ENCODE measurements at places on chromosomes 12 and 14.

- no peak for DNase-seq
Measured at GRCh38 chr12:93727195-93727811, 50.1 kb downstream of the CRADD start.

DNA sequence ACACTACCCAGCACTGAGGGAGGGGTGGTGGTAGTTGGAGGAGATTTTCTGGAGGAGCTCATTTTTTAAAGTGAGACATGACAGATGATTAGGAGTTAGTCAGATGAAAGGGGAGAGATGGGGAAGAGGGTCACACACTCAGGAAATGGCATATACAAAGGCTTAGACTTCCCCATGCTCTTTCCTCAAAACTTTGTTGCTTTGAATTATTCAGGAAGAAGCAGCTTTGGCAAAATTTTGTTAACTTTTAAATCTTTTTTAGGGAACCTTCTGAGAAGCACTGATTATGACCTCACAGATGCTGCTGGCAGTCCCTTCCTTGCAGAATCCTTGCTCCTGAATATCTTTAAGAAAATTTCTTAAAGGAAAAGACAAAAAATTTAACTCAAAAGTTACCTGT is 19.8 kb downstream of the ALDH6A1 start:
- DNase-seq, result no peak

- DNase-seq, result no peak
Measured at GRCh38 chr14:82587226-82587625, 1053.6 kb upstream of the SEL1L start.

GRCh38 chr14:76352639-76353281 is 23.2 kb upstream of the ESRRB start:
- DNase-seq, result peak; percentile 34

DNA sequence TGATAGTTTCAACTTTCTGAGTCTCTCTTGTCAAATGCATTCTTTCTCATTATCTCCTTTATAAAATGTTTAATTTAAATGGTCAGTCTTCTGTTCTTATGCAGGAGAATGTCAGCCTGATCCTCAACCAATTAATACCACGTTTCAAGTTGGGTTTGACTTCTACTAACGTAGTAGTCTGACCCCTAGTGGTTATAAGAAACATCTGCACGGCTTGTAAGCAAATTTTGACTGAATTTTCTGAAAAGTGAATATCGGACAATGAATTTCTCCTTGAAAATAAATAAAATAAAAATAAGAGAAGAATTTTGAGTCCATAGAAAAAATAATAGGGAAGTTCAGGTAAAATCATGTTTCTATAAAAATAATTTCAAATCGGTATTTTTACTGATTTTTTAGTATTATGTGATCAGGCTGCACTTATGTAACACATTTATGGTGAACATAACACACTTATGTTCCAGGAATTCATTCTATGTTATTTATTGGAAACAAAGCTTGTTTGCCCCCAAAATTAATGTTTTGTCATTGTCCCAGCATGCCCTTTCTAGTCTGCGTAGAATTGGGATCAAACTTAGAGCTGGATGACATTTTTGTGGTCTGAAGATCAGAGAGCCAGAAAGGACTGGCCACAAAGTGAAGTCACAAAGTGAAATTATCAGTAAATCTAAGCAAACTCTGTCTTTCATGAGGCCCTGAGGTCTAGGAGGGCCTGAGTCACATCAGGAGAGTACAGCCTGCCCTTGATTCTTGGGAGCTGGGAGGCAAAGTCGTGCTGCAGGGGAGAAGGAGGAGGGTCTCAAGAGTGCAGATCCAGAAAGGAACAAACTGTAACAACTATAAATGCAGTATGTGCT is 101.2 kb upstream of the STXBP6 start:
- no peak for DNase-seq

DNA sequence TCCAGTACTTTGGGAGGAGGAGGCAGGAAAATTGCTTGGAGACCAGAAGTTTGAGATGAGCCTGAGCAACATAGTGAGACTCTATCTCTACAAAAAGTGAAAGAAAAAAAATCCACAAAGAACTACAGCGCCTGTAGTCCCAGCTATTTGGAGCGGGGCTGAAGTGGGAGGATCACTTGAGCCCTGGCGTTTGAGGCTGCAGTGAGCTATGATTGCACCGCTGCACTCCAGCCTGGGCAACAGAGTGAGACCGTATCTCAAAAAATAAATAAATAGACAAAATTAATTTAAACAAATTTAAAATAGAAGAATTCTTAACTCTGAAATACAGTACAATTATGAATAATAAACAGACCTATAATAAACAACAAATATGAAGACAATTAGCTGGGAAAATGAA is 40.9 kb downstream of the ATL1 start:
- DNase-seq, result no peak

DNA sequence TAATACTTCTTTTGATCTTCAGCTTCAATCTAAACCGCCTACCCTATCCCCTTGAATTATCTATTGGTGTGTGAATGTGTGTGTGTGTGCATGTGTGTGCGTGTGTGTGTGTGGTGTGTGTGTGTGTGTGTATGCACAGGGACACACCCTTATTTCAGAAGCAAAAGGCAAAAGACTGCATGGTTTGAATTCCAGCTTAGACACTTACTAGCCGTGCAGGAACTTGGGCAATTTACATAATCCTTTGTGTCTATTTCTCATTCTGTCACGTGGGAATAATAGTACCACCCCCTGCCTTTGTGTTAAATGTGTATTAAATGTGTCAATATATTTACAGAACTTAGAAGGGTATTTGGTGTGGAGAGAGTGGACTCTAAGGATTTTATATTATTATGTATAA is 251.7 kb downstream of the TMEM132C start:
- DNase-seq, result no peak

- no peak for DNase-seq
Measured at GRCh38 chr12:108115123-108116121, 13.7 kb upstream of the WSCD2 start.

DNA sequence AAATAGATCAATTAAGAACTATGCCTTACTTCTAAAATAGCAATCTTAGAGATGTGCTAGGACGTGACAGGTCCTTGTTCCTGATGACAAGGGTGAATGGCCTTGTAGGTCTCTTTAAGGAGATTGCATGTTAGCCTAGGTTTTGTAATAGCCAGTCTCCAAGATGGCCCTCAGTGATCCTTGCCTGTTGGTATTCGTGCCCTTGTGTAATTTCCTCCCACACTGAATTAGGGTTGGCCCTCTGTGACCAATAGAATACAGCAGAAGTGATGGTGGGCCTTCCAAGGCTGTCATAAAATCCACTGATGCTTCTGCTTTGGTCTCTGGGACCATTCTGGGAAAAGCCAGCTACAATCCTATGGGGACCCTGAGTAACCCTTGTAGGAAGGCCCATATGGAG is 38.2 kb upstream of the SNX6 start:
- no peak for DNase-seq

DNA sequence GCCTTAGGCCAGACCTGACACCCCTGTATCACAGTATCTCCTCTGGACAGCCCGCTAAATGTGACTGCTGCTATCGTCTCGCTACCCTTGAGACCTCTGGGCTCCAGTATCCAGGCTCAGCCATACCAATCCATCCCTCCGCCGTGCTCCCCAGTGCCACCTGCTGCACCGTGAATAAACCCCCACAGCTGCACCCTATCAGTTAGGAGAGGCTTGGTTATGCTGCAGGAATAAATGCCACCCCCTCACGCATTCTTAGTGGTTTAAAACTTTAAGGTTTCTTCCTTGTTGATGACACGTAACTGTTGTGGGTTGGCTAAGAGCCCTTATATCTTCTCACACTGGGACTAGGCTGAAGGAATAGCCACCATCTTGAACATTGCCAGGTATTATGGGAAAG is 12.1 kb downstream of the CCDC63 start:
- no peak for DNase-seq

DNA sequence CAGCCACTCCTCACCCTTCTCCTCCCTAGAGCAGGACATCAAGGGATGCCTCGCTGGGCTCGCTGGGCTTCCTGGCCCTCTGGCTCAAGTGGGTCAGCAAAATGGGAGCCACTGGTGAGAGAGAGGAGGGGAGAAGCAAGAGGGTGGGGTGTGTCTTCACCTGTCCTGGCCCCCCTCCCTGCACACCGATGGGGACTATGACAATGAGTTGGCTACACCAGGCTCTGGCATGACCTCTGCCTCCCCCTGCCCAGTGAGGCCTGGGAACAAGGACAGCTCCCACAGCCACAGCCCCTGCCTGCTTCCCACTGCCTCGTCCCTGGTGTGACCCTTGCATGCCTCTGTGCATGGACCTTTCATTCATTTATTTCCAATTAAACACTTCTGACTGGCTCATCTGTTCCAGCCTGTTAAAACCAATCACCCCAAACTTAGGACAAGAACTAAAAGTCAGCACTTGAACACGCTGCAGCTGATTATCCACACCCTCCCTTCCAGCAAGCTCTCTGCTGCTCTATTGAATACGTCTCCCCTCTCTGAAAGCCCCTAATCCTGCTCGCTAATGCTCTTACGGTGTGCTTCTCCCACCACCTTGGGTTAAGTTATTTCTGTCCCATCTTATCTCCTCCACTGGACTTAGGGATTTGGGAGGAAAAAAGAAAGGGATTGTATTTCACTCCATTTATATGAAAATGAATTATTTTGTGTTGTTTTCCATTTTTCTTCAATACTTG is 5.8 kb upstream of the PPP2R5C start:
- no peak for DNase-seq

DNA sequence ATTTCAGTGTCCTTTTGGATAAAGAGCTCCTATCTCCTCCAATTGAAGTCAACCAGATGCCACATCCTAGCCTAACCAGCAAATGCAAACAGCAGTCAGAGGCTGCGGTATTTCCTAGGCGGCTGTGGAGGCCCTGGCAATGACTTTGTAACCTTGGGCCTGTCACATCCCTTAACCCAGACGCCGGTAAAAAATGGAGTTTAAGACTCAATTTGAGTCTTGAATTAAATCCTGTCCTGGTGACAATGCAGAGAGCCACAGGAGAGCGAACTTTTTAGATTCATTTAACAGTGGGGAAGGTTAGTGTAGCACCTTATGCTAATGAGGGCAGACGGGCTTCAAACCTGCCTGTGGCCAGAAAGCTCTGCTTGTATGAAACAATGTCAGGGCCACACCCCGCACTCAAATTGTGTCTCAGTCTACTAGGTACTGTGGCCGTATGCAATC is 1.3 kb downstream of the C12orf75 start:
- no peak for DNase-seq

DNA sequence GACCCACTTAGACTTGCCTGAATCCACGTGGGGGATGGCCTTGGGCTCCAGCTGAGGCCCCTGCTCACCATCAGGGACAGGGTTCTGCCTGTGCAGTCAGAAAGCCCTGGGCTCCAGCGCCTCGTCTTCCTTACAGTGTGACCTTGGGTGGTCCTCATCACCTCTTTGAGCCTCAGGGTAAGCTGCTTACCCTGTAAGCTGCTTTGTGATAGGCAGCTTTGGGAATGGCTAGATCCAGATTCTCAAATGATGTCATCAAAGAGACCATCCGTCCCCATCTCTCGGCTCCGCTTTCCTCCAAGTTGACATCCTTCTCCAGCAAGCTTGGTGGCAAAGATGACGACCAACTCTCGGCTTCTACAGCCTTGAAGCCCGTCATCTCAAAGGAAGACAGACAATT is 127.0 kb downstream of the ADCK1 start:
- no peak for DNase-seq

GRCh38 chr14:45267071-45267470 is 14.1 kb upstream of the MIS18BP1 start:
- DNase-seq, result no peak

DNA sequence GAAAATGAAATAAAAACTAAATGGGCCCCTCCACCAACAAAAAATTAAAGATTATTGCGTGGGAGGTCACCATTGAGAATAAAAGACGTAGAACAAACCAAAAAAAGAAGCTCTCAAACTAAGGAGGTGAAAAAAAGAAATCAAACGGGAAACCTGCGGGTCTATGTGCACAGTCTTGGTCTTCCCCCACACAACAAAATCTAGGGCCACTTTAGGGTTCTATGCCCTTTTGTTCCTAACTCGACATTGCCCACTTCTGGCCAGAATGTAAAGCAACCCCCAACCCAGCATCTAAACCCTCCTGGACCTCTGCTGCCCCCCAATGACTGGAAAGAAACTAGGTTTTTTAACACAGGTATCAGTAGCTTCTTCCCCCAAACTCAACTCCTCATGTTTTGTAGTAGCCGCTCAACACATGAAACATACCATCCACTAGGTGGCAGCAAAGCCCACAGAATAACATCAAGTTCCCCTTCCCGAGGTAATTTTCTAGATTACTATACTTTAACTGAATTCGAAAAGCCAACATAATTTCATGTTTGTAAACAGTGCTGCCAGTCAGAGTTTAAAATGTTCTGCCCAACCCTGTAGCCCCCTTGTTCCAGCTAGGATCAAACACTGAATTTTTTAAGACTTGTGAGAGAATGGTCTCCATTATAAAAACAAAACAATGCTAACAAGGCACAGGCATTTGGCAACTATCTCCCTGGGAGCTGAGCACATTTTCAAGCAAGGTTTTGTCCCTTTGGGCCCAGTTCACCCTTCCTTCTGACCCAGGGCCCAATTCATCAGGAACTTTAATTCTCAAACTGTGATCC is 18.7 kb downstream of the DAD1 start:
- no peak for DNase-seq

- DNase-seq, result no peak
Measured at GRCh38 chr14:99757331-99758070, 35.7 kb upstream of the EML1 start.

- no peak for DNase-seq
Measured at GRCh38 chr12:85572956-85573355, 263.3 kb downstream of the RASSF9 start.

DNA sequence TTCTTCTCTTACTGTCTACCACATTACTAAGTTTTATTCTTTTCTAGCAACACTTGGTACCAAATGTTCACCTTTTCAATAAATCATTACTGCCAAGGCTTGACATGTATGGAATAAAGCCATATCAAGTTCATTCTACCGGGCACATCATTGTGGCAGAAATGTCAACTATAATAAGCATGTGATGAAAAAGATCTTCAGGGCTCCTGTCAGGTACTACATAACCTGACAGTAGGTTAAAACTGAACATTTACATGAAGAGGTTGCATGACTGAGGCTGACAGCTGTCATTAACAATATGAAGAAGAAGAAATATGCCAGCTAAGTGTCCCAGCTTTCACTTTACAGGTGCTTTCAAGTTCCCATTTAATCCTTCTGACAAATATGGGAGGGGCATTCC is 178.9 kb downstream of the KCNH5 start:
- DNase-seq, result no peak

DNA sequence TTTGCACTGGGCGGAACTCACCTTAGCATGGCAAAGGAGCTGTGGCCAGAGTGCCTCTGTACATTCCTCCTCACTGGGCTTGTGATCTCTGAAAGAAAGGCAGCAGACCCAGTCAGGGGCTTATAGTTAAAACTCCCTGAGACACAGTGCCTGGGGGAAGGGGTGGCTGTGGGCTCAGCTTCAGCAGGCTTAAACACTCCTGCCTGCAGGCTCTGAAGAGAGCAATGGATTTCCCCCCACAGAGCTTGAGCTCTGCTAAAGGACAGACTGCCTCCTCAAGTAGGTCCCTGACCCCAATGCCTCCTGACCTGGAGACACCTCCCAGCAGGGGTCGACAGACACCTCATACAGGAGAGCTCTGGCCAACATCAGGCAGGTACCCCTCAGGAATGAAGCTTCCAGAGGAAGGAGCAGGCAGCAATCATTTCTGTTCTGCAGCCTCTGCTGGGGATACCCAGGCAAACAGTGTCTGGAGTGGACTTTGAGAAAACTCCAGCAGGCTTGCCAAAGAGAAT is 327.5 kb upstream of the SLC16A7 start:
- DNase-seq, result no peak

GRCh38 chr12:75443709-75444108 is 36.8 kb upstream of the GLIPR1 start:
- DNase-seq, result no peak
